Activated T-cell treated with anti-CD3 and anti-CD28 coated beads, Interleukin-2, amount 50 U/mL, for 72 hours (primary cell): ENCODE measurements at places on chromosomes 1 and 21. TPM values are rescaled to one million over a fixed set of nuclear protein-coding genes. Genes with fewer than 3 reads are reported as not detected.

Gene MMEL1
- total RNA-seq, result 1.9 TPM

Gene TADA1
- total RNA-seq, result 17.9 TPM

Gene LAD1
- total RNA-seq, result not detected

Gene SEC16B
- not detected for total RNA-seq

Gene DTL
- 65.4 TPM for total RNA-seq

Gene DHRS3
- 65.3 TPM for total RNA-seq

Gene DNALI1
- 0.81 TPM for total RNA-seq

Gene TSPEAR
- not detected for total RNA-seq

GRCh38 chr1:186404454-186405051, 28.9 kb downstream of the ODR4 start:
- no peak for DNase-seq

- DNase-seq, result peak; percentile 67
Observed at GRCh38 chr1:230123280-230124185, 56.5 kb downstream of the GALNT2 start.

GRCh38 chr1:109535971-109536491, 3.6 kb upstream of the GPR61 start:
- no peak for DNase-seq

- DNase-seq, result no peak
Observed at GRCh38 chr1:94773931-94774422, 46.2 kb upstream of the SLC44A3 start.

DNA sequence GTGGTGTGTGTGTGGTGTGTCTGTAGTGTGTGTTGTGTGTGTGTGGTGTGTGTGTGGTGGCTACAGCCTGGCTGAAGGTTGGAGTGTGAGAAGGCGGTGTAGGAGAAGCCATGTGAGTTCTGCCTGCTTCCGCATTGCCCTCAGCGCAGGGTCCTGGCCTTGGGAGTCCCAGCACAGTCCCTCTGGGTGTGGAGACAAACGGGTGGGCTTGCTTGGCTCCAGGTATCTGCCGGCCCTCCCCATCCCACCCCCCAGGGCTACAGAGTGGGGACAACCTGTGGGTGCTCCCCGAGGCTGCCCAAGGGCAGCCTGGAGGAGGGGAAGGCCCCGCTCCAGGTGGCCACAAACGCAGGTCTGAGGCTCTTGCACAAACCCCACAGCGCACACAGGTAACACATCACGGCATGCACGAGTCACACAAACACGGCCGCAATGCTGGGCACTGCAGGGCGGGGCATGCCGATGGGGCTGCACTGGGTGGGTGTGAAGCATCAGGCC, 31.7 kb upstream of the ADARB1 start:
- no peak for DNase-seq

DNA sequence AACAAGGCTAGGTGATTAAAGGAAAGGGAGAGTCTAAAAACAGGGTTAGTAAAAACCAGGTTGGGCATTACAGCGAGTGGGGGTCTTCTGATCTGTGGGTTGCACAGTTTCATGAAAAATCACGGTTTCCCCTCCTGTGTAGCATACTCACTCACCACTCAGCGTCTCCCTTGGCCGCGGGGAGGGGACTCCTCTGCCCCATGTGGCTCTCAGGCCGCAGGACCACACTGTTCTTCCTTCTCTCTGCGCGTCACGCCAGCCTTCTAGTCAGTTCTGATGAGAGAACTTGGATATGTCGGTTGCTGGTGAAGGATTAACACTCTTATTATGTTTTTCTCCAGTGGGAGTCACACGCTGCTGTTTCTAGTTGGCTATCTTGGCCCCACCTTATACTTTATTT, 254.6 kb upstream of the LRRC7 start:
- no peak for DNase-seq

DNA sequence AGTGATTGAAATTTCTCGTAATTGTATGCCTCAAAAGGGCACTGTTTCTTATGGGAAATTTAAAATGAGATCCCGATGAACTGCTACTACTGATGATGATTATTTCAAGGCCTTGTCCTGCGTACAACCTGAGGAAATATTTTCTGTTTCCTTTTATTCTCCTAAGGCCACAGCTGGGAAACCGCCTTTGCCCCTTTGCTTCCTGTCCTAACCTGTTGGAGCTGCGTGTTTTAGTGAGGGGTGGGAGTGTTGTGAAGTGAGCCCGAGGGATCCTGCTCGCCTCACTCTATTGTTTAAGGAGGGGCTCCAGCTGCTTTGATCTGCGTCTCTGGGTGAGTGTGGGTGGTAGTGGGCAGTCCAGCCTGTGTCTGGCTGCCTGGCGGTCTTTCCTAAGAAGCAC, 14.4 kb downstream of the LAMC2 start:
- no peak for DNase-seq

DNA sequence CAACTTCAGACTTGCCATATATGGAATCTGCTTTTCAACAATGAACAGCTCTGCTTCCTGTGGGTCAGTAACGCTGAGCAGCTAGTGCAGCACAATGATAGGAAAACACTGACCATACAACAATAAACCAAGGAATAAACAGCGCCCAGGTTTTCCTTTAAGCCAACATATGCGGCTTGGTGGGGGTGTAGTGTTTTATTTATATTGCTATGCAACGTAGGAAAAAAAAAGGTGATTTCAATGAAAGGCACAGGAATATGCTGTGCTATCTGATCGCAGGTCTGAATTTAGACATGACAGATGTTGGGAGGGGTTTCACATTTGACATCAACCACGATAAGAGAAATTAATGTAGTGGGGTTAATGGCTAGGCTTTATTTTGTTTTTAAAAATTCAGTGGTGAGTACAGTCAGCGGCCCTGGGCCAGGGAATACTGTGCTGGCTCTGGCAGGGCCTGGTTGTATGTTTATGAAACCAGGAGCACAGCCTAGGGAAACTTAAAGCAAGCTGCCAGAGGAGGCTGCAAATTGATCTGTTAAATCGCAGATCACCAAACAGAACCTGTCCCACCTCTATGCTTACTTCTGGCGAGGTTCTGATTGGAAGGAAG, 4.3 kb downstream of the TSPAN2 start:
- no peak for DNase-seq

DNA sequence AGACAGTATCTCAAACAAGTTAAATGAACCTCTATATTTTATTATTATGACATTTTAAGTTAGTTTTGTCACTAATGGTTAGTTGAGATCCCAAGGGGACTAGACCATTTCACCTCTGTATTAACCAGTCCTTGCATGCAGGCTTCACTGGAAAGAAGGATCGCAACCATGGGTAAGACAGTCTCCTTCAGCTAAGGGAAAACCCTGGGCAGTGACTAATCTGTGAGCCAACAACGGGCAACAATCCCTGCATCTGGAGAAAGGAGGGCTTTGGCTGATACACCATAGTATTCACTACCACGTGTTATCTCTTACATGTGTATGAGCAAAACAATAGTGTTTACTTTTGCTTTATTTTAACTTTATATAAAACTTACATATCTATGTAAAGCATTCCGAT, 708.8 kb upstream of the CHRM3 start:
- DNase-seq, result no peak

DNA sequence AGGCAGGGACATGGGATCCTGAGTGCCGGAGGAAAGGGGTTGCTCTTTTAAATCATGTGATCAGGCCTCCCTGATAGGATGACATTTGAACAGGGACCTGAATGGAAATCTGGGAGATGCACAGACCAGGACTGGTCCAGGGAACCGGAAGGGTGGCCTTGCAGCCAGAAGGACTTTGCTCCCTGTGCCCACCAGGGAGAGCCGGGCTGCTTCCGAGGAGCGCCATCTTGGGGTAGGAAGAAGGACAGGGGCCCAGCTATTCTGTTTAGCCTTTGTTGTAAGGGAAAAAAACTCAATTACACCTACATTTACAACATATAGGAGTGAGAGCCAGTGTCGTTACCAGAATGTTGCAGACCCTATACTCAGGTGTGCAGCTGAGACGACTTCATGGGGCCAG, 5.5 kb downstream of the KLHDC7A start:
- no peak for DNase-seq

- DNase-seq, result no peak
Observed at GRCh38 chr21:42056468-42056867, 14.6 kb upstream of the UMODL1 start.

DNA sequence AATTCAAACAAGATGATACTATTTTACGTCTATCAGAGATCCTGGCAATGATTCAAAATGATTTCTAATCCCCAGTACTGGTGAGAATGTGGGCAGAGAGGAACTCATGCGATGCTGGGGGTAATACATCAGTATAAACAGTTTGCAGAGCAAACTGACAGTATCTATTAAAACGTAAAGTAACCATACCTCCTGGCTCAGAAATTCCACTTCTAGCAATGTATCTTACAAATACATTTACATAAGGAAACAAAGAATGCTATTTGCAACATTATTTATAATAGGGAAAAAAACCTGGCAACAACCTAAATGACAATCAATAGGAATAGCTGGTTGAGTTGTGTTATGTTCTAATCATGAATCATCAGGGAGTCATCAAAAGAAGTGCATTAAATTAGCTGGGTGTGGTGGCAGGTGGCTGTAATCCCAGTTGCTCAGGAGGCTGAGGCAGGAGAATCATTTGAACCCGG, 15.9 kb downstream of the RCAN1 start:
- DNase-seq, result no peak

GRCh38 chr1:158249646-158250045, 4.6 kb upstream of the CD1A start:
- no peak for DNase-seq

- DNase-seq, result no peak
Observed at GRCh38 chr1:42552636-42553035, 89.5 kb downstream of the CCDC30 start.
